ENCODE measurements at places on chromosomes 16 and 17.

DNA sequence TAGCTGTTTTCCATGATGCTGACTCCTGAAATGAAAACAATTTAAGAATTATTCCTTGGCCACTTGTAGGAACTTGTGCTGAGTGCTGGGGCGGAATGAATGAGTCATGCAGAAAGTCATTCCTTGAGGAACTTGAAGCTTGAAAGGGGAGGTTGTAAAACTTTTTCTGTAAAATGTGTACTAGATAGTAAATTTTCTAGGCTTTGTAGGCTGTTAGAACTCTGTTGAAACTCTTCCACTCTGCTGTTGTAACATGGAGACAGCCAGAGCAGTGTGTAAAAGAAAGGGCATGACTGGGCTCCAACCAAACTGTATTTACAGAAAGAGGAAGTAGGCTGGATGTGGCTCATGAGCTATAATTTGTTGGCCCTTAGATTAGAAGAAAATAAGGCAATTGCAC, 46.1 kb downstream of the ABCA8 start:
- no peak for DNase-seq

DNA sequence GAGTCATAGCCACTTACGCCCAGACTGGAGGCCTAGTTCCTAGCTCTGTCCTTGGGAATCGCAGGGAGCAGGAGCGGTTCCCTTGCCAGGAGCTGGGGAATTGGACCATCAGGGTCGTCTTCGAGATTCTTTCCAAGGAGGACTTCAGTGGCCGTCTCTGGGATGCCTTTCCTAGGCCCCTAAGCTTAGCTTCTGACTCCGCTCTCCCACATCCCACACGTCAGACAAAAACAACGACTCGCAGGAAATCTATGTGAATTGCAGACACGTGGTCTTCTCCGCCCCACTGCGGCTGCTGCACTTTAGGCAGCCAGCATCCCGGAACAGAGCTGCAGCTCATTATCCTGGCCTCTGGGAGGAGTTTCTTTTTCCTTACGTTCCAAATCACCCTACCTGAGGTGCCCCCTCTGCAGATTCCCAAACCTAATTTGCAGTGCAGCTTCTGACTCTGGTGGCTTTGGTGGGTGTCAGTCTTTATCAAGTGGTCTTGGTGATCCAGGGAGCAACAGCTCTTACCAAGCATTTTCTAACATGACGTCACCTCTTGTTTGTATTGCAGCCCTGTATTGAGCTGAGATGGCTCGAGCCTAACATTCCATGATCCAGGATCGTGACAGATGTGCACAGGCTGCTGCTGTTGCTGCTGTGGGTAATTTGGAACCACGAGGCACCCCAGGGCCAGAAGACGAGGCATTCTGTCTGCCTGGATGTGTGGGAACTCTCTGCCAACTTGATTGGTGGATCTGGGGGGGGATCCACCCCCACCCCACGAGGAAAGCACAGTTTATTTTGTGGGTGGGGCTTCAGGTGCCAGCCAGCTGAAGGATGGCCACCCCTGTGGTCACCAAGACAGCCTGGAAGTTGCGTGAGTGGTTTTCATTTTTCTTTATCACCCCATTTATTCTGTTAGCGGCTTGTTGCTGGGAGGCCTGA, 1.1 kb downstream of the KATNB1 start:
- DNase-seq, result no peak

GRCh38 chr17:67281053-67281452, 36.1 kb upstream of the HELZ start:
- DNase-seq, result no peak

- DNase-seq, result no peak
These were observed 19.8 kb upstream of the BBS2 start for GRCh38 chr16:56539656-56540055.

GRCh38 chr17:50288306-50288705, 14.0 kb downstream of the TMEM92 start:
- no peak for DNase-seq

DNA sequence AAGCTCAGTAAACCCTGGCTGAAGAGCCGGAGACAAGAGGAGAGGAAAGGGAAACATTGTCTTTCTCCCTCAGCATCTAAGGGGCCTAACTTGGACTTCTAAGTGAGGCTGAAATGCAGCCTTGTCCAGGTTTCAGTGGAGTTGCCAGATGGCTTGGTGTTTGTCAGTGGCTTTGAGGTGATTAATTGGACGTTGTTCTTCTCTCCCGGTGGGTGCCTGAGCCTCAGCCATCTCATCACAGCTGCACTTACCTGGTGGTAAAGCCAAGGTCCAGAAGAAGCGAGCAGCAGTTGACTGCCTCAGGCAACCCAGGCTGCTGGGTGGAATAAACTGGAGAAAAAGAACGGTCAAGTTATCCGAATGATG, 202.2 kb upstream of the NLRP1 start:
- no peak for DNase-seq
